ENCODE measurements at places on chromosomes 11 and 22.

DNA sequence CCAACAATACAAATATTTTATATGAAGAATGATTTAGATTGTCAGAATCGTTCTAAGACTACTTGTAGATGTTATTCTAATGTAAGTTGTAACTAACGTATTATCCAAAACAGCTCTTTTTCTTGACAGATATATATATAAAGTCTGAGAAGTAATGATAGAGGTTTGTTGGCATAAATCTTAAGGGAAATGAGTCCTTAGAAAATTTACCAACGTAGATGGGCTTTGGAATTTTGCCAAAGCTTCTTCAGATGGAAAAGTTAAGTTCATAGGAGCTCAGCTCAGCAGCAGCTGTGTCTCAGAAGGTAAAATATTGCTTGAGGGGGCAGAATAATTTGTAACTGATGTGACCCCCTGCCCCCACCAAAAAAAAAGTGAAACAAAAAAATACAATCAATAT lies 66.7 kb downstream of the BID start:
- DNase-seq: no peak

DNA sequence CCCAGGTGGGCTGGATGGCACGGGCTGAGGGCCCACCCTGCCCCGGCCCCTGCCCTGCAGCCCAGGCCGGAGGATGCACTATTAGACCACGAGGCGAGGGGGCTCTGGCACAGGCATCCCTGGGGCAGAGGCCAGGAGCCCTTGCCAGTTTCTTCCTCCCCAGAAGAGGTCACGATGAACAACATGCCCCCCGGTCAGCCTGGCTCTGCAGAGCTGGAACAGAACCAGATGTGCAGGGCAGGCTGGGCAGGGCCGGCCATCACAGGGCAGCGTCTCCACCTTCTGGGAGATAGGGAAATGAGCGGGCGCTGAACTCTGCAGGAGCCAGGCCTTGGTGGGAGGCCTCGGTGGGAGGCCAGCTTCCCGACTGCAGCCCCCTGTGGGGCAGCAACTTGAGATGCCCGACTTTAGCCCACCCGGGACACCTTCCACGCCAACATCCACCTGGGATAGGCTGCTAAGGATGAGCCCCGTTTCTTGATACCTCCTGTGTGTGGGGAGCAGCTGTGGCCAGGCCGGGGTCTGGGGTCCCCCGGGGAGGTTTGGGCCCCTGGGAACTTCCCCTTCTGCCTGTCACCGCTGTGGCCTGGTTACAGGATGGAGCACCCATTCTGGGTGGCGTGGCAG lies 21.8 kb upstream of the GNB1L start:
- no peak for DNase-seq

DNA sequence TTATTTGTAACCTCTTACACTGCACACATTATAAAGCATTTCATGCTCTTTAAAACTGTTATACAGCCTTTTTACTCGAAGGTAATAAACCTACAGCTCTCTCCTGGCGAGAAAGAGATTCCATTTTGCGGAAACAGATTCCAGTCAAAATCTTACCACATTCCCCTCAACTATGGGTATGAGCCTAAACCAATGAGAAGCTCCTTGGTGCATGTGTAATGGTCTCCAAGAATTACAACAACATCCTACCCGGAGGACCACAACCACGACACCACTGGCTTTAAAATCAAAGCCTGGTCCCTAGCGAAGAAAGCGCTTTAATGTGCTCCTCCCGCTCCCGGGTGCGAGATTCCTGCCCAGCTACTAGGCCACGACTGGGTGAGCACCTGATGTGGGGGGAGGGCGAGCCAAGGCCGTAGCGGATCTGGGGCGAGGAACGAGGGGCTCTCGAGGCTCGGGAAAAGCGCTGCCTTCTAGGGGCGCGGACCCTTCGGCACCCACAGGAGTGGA lies 821 bp downstream of the CELF1 start:
- no peak for DNase-seq

DNA sequence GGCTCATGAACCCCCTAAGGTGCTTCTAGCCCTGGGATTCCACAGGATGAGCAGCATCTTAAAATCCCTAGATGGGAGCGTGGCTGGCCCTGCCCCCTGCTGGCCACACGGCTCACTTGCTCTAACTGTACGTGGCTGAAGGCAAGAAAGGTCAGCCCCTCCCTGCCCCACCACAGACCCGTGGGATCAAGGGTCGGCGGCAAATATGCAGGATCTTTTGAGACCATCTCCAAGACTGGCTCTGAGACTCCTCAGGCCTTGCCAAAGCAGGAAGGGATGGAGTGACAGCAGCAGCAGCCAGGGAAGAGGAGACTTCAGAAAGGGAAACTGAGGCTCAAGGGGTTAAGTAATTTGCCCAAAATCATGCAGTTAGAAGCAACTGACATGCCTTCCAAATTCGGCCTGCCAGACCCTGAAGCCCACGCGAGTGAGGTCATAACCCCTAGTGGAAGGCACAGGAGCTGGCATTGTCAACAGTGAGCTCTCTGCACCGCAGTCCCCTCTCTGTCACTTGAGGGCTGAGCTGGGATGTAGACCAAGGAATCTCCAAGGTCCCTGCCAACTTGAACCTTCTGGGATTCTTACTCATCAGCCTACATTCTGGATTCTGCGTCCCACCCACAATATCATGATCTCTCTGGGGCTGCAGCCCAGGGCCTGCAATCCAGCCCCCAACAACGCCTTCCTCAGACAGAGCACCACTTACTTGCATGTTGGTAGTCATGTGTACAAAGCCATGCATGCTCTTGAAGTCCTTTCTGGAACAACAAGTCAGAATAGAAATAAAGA lies 31.4 kb downstream of the CREB3L1 start:
- DNase-seq: peak; percentile 41

DNA sequence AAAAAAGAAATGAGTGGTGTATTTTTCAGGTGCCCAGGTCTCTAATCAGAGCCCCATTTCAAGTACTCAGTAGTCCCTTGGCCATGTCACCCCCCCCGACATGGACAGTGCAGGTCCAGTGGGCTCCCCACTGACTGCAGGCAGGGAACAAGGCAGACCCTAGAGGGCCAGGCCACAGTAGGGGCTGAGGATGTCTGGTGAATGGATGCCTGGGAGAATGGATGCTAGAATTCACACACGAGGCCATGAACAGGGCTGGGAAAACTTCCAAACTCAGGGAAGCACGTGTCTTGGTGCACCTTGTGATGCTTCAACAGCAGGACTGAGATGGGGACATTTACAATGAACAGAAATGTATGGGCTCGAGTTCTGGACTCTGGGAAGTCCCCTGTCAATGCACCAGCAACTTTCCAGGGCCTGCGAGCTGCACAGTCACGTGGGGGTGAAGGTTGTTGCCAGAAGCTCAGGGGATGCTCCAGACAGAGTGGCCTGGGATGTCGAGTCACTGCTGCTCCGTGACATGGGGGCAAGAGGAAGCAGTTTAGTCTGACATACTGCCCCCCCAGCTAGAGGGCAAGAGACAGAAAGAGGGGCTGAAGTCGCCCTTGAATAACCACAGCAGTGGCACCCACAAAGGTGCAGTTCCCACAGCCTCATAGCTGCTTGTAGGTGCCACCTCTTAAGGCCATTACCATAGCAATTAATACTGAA lies 3.1 kb downstream of the APOBEC3G start:
- DNase-seq: no peak

DNA sequence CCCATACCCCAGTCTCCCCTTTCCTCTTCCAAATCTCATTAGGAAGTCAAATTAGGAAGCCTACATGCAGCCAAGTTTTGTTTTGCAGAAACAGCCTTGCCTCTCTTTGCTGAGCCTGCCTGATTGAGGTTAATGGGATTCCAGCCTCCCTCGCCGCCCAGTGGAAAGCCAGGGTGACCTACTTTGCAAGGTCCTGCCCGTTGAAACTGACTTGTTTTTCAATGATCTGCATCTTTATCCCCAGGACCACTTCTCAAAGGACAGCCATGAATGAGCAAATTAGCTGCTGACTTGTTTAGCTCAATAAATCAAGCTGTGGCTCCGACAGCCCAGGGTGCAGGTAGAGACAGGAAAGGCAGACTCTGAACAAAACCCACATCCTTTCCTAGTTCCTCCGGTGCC lies 110.4 kb downstream of the RRAS2 start:
- peak; percentile 22 for DNase-seq

- DNase-seq: no peak
Measured at GRCh38 chr22:23389271-23390071, 190.6 kb downstream of the IGLL1 start.

DNA sequence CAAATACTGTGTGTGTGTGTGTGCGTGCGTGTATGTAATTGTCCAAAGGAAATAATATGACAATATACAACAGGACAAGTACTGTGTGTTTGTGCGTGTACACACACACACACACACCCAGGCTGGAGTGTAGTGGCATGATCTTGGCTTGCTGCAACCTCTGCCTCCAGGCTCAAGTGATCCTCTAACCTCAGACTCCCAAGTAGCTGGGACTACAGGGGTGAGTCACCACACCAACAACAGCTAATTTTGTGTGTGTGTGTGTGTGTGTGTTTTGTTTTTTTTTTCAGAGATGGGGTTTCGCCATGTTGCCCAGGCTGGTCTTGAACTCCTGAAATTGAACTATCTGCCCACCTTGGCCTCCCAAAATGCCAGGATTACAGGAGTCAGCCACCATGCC lies 61.5 kb downstream of the NUP98 start:
- no peak for DNase-seq

DNA sequence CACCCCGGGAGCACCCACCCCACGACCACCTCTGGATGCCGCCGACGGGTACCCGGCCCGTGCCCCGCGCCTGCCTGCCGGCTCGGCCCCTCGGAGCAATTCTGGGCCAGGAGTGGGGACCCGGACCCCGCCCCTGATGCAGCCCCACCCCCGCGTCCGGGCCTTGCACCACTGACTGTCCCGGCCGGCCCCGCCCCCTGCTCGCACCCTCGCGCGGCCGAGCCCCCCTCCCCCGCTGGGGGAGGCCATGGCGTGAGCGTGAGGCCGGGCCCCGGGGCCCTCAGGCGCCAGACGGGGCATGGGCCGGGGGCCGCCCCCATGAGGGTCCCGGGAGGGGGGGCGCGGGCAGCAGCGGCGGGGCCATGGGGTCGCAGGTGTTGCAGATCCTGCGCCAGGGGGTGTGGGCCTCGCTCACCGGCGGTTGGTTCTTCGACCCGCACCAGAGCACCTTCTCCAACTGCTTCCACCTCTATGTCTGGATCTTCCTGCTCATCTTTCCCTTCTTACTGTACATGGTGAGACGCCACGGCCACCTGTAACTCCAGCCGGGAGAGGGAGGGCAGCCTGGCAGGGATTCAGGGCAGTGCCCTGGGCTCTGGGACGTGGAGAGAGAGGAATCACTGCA lies 486 bp downstream of the PCNX3 start:
- peak; percentile 43 for DNase-seq

DNA sequence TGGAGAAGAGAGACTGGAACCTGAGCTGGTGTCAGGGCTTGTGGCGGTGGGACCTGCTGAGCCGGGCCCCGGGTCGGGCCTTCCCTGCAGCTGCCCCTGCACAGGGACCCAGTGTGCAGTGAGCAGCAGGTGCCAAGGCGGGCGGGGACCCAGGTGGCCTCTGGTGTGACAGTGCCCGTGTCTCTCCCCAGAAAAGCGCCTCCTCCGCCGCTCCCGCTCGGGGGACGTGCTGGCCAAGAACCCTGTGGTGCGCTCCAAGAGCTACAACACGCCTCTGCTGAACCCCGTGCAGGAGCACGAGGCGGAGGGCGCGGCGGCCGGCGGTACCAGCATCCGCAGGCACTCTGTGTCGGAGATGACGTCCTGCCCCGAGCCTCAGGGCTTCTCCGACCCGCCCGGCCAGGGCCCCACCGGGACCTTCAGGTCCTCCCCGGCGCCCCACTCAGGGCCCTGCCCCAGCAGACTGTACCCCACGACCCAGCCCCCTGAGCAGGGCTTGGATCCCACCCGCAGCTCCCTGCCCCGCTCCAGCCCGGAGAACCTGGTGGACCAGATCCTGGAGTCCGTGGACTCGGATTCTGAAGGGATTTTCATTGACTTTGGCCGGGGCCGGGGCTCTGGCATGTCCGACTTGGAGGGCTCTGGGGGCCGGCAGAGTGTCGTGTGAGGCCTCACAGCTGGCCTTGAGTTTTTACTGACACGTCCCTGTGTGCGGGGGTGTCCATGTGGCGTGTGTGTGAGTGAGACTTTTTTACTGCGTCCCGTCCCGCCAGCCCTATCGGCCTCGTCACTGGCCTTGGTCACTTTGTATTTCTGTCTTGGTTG lies 15.6 kb upstream of the ARHGAP8 start:
- DNase-seq: no peak

DNA sequence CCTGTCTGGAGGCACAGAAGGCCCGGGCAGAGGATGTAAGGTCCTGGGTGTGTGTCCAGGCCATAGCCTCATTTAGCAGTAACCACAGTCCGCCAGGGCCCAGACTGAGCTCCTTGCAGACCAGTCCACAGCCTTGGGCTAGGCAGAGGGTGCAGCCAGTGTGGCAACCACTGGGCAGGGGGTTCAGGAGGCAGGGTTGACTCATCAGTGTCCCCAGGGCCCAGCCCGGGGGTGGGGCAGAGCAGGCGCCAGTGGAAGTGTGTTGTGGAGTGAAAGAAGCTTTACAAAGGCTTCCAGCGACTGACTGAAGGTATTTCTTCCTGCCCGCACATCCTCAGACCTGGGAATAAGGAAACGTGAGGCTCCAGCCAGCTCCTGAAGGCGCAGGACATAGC lies 27.7 kb upstream of the WNT11 start:
- peak; percentile 20 for DNase-seq

All from CD4-positive, CD25-positive, alpha-beta regulatory T cell (primary cell).